ENCODE measurements at places on chromosomes 6 and 20.

DNA sequence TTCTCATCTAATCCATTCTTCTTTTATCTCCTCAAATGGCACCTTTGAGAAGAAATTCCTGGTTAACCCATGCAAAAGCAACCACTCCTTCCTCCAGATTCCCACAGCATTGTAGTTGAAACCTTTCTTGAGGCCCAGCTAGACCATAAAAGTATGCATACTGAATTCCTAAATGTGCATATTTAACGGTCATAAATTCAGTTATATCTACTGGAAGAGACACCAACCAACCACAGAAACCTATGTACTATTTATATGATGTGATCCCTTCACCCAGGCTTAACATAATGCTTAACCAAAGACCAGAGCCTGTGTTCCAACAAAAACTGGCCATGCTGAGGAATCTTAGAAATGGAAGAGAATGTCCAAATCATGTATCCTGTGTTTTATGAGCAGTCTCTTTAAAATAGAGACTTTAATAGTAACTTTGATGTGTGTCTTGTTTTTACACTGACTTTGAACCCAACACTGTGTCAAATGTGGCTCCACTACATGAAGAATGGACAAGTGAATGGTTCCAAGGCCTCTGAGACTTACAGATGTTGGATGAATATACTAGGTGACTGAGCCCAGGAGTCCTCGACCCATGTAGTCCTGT, 11.4 kb upstream of the TAF8 start:
- DNase-seq: peak; percentile 6

DNA sequence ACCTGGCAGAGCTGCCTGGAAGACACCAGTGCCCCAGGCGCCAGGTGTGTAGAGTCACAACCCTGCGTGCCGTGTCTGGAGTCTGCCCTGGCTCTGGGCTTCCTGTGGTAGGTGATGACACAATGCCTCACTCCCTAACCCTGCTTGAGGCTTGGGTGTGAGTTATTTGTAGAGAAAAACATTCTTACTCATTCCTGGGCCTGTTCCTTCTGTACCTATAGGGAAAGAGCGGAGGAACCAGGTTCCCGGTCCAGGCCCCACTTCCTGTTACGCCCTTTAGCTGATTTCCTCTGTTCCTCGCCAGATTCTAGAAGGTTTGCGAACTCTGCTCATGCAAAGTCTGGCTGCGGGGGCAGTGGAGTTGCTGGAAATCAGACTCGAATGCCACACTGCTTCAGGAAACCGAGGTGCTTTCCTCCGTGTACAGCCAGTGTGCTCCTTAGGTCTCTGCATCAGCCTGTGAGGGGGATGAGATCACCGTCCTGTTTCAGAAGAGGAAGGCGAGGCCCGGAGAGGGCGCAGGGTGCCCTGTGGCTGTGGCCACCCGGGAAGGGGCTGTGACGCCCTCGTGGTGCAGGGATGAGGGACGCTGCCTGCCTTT, 67.1 kb upstream of the DUSP22 start:
- no peak for DNase-seq

DNA sequence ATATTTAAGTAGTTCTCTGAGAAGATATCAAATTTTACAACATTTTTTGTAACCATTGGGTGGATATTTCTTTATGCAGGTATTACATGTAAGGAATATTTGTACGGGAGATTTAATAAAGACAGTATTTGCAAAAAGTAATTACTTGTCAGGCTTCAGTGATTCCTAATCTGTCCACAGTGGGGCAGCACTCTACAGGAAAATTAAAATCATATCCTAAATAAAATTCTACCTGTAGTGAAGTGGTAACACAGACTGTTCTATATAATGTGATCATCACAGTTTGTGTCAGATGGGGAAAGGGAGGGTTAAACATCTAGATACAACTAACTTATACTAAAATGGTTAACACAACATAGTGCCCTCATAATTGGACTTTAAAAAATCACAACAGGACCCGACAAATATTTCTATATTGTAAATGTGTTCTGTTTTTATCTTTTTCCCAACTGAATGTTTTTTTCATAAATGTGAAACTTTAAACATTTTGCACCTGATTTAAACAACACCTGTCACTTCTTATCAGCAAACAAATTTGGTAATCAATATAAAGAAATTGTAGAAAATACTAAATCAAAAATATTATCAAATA, 145.6 kb upstream of the MANEA start:
- peak; percentile 48 for DNase-seq

DNA sequence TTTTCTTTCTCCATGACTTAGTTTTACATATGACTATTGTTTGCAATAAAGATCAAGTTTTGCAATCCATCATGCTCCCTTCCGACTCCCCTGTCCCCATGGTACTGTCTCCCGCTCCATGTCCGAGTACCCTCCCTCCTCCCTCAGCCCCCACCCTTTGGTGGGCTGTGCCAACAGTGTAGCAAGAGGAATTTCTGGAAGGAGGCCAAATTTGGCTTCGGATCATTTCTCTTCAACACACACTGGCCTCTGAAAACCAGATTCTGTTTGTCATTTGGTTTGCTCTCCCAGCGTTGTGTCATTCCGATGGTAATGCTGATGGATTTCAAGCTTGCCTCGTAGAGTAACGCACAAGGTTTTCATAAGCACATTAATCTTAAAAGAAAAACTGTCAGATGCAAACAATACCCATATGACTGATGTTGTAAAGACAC, 22.9 kb upstream of the PAX1 start:
- DNase-seq: no peak

DNA sequence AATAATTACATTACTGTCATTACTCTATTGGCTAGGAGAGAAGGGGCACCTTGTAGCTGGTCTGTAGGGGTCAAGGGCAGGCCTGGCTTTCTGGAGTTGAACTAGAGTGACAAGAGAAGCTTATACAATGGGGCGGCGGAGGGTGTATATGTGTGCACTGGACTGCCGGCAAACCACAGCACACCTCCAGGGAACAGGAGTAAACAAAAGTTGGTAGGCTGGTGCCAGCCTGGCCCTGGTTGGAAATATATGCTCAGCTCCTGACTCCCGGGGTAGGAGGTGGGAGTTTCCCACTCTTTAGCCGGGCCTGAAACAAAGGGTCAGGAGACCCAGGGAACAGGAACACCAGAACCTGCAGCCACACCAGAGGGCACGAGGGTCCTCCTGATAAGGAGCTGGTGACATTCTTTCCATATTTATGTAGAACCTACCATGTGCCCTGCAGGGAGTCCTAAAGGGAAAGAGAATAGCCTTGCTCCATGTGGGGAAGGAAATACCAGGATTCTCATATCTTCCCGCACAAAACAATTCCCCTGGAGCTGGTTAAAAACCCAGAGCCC, 5.1 kb downstream of the C6orf132 start:
- DNase-seq: no peak

DNA sequence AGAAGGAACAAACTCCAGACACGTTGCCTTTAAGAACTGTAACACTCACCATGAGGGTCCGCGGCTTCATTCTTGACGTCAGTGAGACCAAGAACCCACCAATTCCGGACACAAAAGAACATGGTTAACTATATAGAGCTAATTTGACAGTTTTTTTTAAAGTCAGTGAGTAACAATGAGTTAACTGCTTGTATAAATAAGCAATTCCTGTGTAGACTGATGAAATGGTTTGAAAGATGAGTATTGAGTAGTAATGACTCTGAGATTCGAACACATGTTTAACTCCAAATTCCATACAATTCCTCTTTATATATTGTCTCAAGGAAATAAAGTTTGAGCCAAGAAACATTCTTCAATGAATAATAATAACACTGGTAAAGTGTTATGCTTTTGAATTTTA, 478.0 kb downstream of the MMUT start:
- DNase-seq: no peak

DNA sequence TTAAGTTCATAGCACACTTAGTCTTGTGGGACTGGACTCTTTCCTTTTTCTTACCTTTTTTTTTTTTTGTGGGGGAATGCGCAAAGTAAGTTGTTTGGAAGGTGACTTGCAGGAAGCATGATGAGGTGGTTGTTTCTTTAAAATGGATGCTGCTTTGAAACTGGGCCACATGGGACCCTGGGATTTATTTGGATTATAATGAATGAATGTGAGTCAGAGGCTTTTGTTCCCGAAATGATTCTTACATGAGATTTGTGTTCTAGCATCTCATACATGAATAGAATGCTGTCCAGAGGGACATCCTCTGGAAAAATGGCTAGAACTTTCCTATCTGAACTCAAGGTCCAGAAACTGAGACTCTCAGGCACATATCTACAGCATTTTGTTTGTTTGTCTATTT, 236.6 kb upstream of the RNF24 start:
- DNase-seq: no peak

- no peak for DNase-seq
Observed at GRCh38 chr6:75550544-75551167, 51.0 kb upstream of the SENP6 start.

GRCh38 chr6:148907573-148907972, 160.7 kb downstream of the UST start:
- no peak for DNase-seq

DNA sequence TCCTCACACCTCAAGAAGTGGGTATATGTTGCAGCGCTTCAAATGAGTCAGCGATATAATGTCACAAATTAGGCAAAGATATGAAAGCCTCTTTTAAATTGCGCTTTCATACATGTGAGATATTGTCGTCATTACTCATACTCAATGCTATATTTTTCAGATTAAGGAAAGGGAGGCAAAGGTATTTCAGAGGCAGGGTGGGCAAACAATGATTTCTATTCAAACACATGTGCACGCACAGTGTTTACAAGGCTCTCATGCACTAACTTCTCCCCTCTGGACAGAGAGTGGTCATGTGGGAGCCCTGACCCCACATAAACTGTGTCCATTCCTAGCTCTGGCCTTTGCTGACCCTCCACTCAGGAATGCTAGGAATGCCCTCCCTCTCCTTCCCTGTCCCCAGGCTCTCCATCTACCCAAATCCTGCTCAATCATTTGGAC, 112.1 kb upstream of the TMEM170B start:
- DNase-seq: no peak

DNA sequence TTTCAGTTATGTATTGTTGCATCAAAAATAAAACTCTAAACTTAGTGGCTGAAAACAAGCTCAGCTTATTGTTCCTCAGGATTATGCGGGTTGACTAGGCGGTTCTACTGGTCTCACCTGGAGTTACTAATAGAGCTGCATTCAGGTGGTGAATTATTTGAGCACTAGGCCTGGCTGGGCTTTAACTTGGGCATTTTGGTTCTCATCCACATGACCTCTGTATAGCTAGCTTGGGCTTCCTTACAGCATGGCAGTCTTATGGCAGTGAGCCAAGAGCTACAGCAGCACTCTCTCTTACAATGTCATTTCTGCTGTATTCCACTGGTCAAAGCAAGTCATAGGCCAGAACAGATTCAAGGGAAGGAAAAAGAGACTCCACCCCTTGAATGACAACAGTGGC, 1.6 kb downstream of the PGBD1 start:
- DNase-seq: no peak

DNA sequence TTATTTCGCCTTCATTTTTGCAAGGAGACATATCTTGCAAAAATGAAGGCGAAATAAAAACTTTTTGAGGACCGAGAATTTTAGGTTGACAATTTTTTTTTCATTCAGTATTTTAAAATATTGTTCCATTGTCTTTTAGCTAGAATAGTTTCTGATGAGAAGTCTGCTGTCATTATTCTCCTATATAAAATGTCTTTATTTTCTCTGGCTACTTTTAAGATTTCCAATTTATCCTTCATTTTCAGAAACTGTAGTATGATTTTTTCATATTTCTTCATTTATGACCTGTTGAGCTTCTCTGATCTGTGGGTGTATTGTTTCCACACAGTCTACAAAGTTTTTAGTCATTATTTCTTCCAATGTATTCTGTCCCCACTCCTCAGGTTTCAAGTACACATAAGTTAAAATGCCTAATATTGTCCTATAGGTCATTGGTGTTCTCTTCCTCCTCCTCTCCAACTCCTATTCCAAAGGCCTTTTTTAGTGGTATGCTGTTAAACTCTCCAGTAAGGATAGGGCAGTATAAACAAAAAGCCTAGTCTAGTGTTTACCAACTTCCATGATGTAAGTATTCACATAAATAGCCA, 15.7 kb downstream of the AHI1 start:
- no peak for DNase-seq

DNA sequence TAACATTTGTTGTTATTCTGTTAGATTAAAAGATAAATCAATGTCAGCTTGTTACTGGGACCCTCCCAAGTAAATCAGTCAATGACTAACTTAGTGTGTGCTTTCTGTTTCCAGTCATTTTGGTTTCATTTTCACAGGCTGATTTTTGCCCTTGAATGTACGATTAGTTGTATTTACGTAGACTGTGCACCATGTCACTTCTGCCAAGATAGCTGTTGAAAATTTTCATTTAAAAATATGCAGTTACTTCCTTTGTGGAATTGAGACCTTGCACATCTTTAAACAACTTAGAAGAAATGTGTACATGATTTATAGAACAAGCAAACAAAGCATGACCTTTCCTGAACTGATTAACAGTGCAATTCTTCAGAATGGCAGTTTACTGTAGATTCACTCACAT, 944.8 kb upstream of the CITED2 start:
- DNase-seq: no peak

DNA sequence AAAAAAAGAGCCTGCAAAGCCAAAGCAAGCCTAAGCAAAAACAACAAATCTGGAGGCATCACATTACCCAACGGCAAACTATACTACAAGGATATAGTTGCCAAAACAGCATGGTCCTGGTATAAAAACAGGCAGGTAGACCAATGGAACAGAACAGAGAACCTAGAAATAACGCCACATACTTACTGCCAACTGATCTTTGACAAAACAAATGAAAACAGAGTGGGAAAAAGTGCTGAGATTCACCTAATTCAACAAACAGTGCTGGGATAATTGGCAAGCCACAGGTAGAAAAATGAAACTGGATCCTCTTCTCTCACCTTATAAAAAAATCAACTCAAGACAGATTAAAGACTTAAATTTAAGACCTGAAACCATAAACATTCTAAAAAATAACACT, 291.8 kb downstream of the RNGTT start:
- DNase-seq: no peak

DNA sequence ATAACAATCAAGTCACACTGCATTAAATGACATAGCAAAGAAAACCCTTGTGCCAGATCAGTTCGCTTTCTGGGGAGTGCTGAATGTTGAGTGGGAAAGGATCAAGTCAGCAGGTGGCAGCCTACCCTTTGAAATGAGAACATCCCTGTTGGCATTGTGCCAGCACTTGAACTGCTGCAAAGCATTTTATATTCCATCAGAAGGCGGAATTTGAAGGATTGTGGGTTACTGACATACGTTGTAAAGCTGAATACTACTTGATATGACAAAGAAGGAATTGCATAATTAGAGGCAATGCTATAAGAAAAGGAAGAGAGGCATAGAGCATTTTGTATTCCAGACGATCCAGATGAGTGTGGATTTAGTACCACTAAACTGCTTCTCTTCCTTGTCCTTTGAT, 26.5 kb downstream of the BCKDHB start:
- peak; percentile 55 for DNase-seq

All from natural killer cell (primary cell).